ENCODE measurements at places on chromosomes 1 and 21. TPM values are rescaled to one million over a fixed set of nuclear protein-coding genes. Genes with fewer than 3 reads are reported as not detected.

DNA sequence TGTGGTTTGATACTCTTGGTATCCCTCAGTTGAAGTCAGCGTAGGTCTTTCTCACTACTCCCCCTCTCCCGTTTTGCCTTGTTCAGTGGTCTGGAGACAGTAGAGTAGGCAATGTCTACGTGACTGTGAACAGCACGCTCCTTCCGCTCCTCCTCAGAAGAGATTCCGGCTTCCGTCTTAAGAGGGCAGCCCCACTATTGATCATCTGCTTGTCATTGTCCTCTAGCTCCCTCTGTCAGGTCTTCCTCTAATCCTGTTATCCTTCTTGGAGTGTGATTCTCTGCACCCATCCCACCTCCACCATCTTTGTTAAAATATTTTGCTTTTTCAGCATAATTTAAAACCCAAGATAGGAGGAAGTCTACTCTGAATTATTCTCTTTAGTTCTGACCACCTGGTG is 129.9 kb upstream of the KCNK2 start:
- DNase-seq, result no peak

DNA sequence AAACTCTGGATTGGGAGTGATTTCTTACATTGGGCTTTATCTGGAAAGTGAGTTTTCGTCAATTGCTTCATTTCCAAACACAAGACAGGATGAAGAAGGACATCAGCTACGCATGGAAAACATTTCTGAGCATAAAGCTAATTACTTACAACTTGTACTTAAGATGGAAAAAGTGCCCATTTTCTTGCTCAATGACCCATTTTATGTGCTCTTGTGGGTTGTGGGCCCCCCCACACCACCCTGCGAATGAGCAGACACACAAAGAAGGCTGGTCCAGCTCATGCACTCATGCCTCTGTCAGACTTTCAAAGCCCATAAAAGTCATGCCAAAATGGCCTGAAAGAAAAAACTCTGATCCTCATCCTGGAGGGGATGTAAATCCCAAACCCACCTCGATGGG is 663.0 kb downstream of the AJAP1 start:
- no peak for DNase-seq

- no peak for DNase-seq
Measured at GRCh38 chr1:1853593-1854257, 37.2 kb downstream of the GNB1 start.

DNA sequence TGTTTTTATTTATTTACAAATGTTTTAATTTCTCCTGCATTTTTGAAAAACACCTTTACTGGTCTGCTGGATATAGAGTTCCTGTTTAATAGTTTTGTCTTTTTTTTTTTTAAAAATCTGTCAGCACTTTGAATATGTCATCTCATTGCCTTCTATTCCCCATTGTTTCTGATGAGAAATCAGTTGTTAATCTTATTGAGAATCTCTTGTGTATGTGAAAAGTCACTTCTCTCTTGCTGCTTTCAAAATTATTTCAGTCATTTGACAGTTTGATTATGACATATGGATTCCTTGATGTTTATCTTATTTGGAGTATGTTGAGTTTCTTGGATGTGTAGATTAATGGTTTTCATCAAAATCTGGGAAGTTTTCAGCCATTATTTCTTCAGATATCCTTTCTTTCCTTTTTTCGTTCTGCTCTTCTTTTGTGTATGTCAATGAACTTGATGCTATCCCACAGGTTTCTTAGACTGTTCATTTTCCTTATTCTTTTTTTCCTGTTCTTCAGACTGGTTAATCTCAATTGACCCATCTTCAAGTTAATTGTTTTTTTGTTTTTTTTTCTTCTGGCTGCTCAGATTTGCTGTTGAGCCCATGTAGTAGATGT is 51.2 kb upstream of the CCDC190 start:
- no peak for DNase-seq

DNA sequence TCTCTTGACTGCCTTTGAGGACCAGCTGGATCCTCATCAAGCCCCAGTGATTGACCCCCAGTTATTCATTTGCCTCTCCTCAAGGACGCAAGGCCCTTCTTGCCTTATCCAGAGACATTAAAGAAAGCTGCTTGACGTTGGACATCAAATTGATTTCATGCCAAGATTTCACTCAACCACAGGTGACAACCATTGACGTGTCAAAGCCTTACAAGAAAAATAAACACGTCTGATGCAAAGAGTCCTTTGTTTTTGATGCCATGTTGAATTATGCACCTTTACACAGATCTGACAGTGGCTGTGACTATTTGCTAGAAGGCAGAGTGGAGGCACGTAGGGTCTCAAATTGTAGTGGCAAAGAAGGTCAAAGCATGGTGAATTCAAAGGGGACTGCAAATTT is 666.2 kb upstream of the CAMK1G start:
- DNase-seq, result no peak

GRCh38 chr1:171472183-171472647 is 13.1 kb upstream of the PRRC2C start:
- DNase-seq, result no peak

DNA sequence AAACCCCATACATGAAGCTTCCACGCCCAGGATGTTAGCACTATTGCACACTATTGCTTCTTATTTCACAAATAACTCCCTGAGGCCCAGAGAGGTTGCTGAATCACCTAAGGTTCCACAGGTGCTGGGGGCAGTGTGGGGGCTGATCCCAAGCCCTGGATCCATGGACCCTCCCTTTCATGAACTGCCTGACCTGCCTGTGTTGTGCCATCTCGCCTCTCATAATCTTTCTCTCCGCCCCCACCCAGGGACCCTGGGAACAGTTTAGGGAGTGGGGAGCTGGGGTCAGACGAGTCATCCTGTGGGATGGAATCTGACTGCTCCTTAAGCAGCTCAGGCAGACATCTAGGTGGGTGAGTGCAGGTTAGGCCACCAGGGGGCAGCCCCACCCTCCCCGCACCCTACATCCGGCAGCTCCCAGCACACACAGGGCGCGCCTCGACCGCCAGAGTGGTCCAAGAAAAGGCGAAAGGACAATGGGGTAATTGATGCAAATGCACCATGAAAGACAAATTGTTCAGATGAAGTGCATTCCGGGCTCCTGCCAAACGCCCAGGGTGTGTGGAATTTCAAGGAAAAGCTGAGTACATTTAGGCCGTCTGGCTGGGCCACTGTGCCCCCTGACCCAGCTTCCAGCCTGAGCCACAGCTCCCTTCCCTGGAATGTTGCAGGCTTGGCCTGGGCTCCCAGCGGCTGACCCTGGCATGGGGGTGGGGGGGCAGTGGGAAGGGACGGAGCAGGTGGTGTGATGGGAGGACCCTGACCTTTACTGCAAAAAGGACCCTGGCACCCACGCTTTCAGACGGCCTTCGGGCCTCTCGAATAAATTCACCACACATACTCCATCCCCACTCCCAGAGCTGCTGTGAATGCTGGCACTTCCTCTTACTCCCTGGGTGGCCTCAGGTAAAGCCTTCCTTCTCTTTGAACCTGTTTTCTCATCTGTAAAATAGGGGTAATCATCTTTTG is 20.8 kb downstream of the PHLDA3 start:
- no peak for DNase-seq

DNA sequence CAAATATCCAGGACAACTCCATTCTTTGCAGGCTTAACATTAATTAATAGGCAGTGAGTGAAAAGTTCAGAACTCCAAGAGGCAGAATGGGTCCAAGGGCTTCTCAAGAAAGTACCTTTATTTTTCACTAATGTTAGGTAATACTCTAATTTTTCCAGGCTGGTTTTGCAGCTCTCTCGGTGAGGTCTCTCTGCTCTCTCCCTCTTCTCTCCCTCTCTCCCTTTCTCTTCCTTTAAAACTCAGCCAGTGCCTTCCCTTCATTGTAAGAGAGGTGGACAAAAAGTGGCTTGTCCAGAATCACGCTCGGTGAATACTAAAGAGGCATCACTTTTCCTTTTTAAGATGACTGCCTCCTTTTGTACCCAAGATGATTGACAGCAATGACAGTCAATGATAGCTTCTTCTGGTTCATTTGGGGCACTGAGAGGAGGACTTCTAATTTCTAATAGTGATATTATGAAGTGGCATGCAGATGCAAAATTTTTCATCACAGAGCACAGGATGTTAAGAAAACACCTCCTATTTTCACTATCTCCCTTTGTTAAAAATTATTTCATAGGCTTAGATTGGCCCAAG is 1.3 kb upstream of the CHI3L1 start:
- no peak for DNase-seq

- no peak for DNase-seq
Measured at GRCh38 chr1:241976229-241976628, 18.7 kb downstream of the BECN2 start.

GRCh38 chr1:154970631-154971340 is at the start of gene SHC1:
Gene SHC1 (minus strand): TSS chr1:154970747. CDS start chr1:154970526, 221 bp downstream.
- peak; percentile 95 for DNase-seq

ADCY10 gene
- total RNA-seq, result 0.20 TPM

TRIM58 gene
- 7.7 TPM for total RNA-seq

GJB3 gene
- total RNA-seq, result 18.2 TPM

LCE1A gene
- 1.7 TPM for total RNA-seq

SLC9C2 gene
- not detected for total RNA-seq

FMN2 gene
- 0.69 TPM for total RNA-seq
